ENCODE measurements at places on chromosomes 1 and 21.

GRCh38 chr1:3336641-3337630 is 117.5 kb upstream of the ARHGEF16 start:
- H3K4me3 ChIP-seq = no peak overlapping the region
- DNase-seq = no peak
- H3K27ac ChIP-seq = no peak overlapping the region
- H3K36me3 ChIP-seq = no peaks in the 10 kb centered on the region
- no peaks in the 10 kb centered on the region for H3K27me3 ChIP-seq

DNA sequence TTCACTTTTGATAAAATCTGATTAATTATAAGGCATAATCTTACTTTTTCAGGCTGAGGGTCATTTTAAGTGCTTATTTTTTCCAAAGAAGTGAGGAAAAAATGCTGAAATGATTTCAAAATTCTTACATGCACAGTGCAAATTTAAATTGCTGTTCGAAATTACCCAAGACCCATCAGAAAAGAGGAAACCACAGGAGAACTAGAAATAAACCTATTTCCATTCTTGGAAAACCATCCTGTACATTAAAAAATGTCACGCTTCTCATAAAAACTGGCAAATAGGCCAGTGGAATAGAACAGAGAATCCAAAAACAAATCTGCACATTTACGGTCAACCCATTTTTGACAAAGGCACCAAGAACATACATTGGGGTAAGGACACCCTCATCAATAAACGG is 414.9 kb downstream of the SMYD3 start:
- no peaks in the 10 kb centered on the region for H3K4me1 ChIP-seq
- H3K4me3 ChIP-seq = no peak overlapping the region
- no peaks in the 10 kb centered on the region for H3K36me3 ChIP-seq
- DNase-seq = no peak

DNA sequence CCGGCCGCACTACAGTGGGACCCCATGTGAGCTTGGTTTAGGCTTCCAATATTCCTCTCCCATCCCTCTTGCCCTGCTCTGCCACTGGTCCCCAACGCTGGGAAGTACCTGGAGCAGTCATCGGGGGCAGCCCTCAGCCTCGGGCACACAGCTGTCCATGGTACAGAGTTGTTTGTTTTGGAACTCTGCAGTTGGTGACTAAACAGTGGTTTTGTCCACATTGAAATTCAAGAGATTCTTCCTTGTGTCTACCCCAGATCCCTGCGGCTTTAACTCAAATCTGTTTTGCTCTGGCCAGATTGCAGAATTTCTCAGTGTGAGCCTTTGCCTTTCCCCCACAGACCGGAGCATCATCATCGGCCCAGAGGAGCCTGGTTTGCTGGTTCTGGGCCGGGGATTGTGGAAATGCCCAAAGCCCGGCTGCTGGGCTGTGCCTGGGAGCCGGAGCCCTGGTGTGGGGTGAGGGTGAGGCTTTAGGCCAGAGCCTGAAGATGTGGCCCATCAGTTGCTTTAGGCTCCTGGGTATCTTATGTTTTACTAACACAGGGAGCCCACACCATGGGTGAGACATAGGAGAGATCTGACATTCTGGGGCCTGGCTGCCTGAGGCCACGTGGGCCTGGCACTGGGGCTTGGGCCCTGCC is 93.2 kb downstream of the ARHGEF10L start:
- H3K27ac ChIP-seq = peak overlapping the region; percentile 54
- H3K27me3 ChIP-seq = no peaks in the 10 kb centered on the region
- peaks cover 2% of the 10 kb centered on the region for H3K36me3 ChIP-seq
- peaks cover 21% of the 10 kb centered on the region for H3K4me1 ChIP-seq
- no peak overlapping the region for H3K4me3 ChIP-seq
- peak; percentile 65 for DNase-seq

DNA sequence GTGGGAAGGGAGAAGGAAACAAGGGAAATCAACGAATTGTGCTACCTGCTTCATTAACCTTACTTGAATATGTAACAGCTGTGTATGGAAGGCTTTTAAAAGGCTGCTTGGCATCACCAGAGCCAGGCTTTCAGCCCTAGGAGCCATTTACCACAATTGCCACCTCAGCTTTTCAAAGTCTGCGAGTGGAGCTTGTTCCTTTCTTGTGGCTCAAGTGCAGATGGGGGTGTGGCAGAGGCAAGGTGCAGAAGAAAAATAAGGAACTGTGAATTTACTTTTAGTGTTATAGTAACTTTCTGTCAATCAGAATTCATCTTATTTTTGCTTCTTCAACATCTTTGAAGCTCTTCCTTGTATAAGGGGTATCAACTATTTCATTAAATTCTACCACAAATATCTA is 17.6 kb downstream of the CLCA2 start:
- H3K4me1 ChIP-seq = no peaks in the 10 kb centered on the region
- H3K36me3 ChIP-seq = no peaks in the 10 kb centered on the region
- DNase-seq = no peak
- H3K27me3 ChIP-seq = no peaks in the 10 kb centered on the region

- no peak for DNase-seq
- no peak overlapping the region for H3K27ac ChIP-seq
- H3K36me3 ChIP-seq = peaks cover 2% of the 10 kb centered on the region
- no peaks in the 10 kb centered on the region for H3K27me3 ChIP-seq
These were observed 30.4 kb downstream of the TMEM63A start for GRCh38 chr1:225851805-225852204.

GRCh38 chr1:214043167-214043566 is 55.4 kb downstream of the PROX1 start:
- no peaks in the 10 kb centered on the region for H3K36me3 ChIP-seq
- H3K27me3 ChIP-seq = no peaks in the 10 kb centered on the region
- H3K4me3 ChIP-seq = no peak overlapping the region
- no peaks in the 10 kb centered on the region for H3K4me1 ChIP-seq

DNA sequence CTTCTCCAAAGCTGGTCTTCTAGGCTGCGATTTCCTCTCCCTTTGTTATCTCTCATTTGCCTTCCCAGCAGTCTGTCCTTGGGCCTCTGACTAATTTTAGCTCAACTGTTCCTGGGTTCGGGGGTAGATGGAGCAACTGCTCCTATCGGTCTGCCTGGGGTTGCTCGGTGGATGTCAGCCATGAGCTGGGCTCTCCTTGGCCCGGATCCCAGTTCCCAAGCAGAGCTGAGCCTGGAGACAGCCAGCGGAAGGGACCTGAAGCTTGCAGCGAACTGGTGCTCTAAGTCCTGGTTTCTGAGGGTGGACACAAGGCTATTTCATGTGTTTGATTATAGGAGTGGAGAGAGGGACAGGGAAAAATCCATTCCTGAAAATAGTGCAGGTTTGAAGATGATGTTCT is 423.0 kb downstream of the RPS6KC1 start:
- H3K4me1 ChIP-seq = no peaks in the 10 kb centered on the region
- no peaks in the 10 kb centered on the region for H3K36me3 ChIP-seq
- no peak overlapping the region for H3K4me3 ChIP-seq
- H3K27me3 ChIP-seq = no peaks in the 10 kb centered on the region

DNA sequence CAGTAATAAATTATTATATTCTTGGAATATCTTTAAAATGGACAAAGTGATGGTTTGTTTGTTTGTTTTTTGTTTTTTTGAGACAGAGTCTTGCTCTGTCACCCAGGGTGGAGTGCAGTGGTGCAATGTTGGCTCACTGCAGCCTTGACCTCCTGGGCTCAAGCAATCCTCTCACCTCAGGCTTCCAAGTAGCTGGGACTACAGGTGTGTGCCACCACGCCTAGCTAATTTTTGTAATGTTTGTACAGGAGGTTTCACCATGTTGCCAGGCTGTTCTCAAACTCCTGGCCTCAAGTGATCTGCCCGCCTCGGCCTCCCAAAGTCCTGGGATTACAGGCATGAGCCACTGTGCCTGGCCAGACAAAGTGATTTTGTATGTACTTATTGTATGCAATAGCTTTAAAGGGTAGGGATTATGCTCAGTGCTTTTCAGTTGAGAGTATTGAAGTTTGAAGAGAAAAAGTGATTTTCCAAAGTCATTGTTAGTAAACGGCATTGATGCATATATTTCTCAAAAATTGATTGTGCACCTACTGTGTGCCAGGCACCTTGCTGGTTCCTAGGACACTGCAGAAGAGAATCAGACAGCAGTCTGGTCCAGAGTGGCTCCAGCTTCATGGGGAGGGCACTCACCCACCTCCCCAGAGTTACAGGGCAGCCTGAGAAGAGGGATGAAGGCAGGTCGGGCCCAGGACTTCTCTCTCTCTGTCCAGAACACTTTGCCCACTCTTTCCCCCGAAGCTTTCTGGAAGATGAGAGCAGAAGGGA is 34.2 kb upstream of the TTC22 start:
- DNase-seq = no peak
- no peaks in the 10 kb centered on the region for H3K4me1 ChIP-seq
- no peaks in the 10 kb centered on the region for H3K27me3 ChIP-seq
- H3K4me3 ChIP-seq = no peak overlapping the region
- no peaks in the 10 kb centered on the region for H3K36me3 ChIP-seq

DNA sequence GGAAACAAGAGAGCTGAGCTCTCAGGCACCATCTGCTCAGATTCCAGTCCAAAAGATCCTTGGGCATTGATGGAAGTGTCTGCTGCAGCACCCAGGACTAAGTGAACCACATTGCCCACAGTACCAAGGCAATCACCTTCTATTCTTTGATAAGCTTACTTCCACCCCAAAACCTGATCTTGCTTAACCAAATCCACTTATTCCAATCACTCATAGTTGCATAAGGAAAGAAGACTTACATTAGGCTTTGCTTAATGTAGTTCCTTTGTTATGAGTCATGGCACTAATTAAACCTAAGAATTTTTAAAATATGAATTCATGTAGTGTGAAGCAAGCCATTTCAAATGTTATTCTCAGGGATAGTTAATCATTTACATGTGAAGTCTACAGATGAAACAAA is 84.5 kb downstream of the UCHL5 start:
- H3K4me3 ChIP-seq = no peak overlapping the region
- no peaks in the 10 kb centered on the region for H3K4me1 ChIP-seq
- no peak overlapping the region for H3K27ac ChIP-seq

GRCh38 chr1:157732755-157733154 is 32.2 kb upstream of the FCRL3 start:
- no peaks in the 10 kb centered on the region for H3K4me1 ChIP-seq
- no peak for DNase-seq
- no peak overlapping the region for H3K4me3 ChIP-seq
- H3K27me3 ChIP-seq = no peaks in the 10 kb centered on the region
- no peaks in the 10 kb centered on the region for H3K36me3 ChIP-seq

DNA sequence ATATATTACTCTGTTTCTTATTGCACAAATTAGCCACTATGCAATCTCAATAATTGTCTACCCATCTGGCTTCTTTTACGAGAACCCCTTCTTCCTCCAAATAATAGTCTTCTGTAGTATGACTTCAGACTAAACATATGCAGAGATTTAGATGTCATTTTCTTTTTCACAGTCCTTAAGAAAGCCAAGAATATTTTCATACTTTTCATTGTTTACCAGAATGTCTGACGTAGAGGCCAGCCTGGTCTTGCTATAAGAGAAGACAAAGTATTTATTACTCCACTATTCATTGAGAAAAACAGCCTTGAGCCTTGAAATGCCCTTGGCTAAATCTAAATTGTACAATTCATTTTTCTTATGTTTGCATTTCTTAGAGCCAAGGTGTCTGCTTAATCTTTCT is 714.9 kb upstream of the CXADR start:
- DNase-seq = no peak
- peaks cover 7% of the 10 kb centered on the region for H3K4me1 ChIP-seq
- H3K27me3 ChIP-seq = no peaks in the 10 kb centered on the region
- H3K36me3 ChIP-seq = no peaks in the 10 kb centered on the region
- no peak overlapping the region for H3K27ac ChIP-seq

- H3K27ac ChIP-seq = no peak overlapping the region
- H3K36me3 ChIP-seq = no peaks in the 10 kb centered on the region
- H3K27me3 ChIP-seq = peaks cover 15% of the 10 kb centered on the region
- peak; percentile 85 for DNase-seq
These were observed 79.9 kb downstream of the FHAD1 start for GRCh38 chr1:15326691-15327588.

- peaks cover 15% of the 10 kb centered on the region for H3K27me3 ChIP-seq
- no peak overlapping the region for H3K27ac ChIP-seq
- peaks cover 9% of the 10 kb centered on the region for H3K4me1 ChIP-seq
- no peaks in the 10 kb centered on the region for H3K36me3 ChIP-seq
- peak; percentile 47 for DNase-seq
- H3K4me3 ChIP-seq = no peak overlapping the region
These were observed 74.0 kb upstream of the ZBTB18 start for GRCh38 chr1:243977094-243977493.

GRCh38 chr1:110341146-110341871 is 2.1 kb downstream of the RBM15 start:
- DNase-seq = no peak
- peak overlapping the region; percentile 43 for H3K4me3 ChIP-seq
- H3K4me1 ChIP-seq = peaks cover 26% of the 10 kb centered on the region
- peaks cover 12% of the 10 kb centered on the region for H3K36me3 ChIP-seq

GRCh38 chr1:110190282-110190929 is 19.7 kb upstream of the KCNC4 start:
- no peak for DNase-seq
- no peak overlapping the region for H3K27ac ChIP-seq
- H3K4me3 ChIP-seq = no peak overlapping the region
- H3K27me3 ChIP-seq = no peaks in the 10 kb centered on the region
- H3K4me1 ChIP-seq = peaks cover 2% of the 10 kb centered on the region

DNA sequence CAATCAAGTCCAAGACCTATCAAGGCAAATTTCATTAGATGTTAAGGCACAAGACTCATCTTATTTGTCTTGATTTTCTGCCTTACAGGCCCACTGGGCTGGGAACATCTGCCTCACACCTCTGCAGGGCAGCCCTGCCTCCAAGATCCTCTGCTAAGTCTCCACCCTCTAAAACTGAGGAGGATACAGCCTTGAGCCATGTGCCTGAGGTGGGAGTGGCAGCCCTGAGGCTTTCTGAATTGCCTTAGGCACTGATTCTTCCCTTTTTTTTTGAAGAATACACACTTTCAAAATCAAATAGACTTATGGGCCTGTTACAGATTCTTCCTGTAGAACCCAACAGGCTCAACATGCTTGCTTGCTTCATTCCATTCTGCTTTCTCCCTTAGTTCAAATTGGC is 544.3 kb upstream of the ADAMTS5 start:
- no peak for DNase-seq
- H3K27ac ChIP-seq = no peak overlapping the region
- H3K4me3 ChIP-seq = no peak overlapping the region
- no peaks in the 10 kb centered on the region for H3K36me3 ChIP-seq
- H3K4me1 ChIP-seq = no peaks in the 10 kb centered on the region

- no peak for DNase-seq
- H3K27me3 ChIP-seq = no peaks in the 10 kb centered on the region
- H3K27ac ChIP-seq = no peak overlapping the region
- no peak overlapping the region for H3K4me3 ChIP-seq
These were observed 2099.8 kb downstream of the MRPL39 start for GRCh38 chr21:23507501-23507900.

Data from astrocyte (in vitro differentiated cells and primary cell).